ENCODE measurements at places on chromosomes 2 and 18. TPM values are rescaled to one million over a fixed set of nuclear protein-coding genes. Genes with fewer than 3 reads are reported as not detected.

GKN2 gene
- total RNA-seq = not detected

HOXD11 gene
- total RNA-seq = not detected

RBKS gene
- total RNA-seq = 3.9 TPM

NGEF gene
- 12.0 TPM for total RNA-seq

MEP1B gene
- total RNA-seq = 0.78 TPM
